ENCODE measurements at places on chromosomes 3 and 15. TPM values are rescaled to one million over a fixed set of nuclear protein-coding genes. Genes with fewer than 3 reads are reported as not detected.

The CYP11A1 gene
- 0.43 TPM for total RNA-seq

The AQP9 gene
- not detected for total RNA-seq

The SCN10A gene
- not detected for total RNA-seq

The COL6A5 gene
- 0.05 TPM for total RNA-seq

The EXD1 gene
- not detected for total RNA-seq

The CAPN3 gene
- 0.38 TPM for total RNA-seq

The ACKR4 gene
- total RNA-seq = not detected

The LYZL4 gene
- total RNA-seq = not detected

DNA sequence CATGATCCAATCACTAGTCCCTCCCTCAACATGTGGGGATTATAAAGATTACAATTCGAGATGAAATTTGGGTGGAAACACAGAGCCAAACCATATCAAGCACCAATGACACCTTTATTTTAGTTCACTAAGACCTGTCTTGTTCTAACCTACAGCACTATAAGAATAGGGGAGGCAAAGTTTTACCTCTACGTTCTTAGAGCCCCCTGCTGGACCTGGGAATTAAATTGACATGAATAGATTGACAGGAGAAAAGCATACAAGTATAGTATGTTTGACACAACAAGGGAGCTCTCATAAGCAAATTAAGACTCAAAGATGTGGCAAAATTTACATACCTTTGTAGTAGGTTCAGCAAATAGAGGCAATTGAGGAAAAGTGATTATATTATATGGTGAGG, 974.4 kb upstream of the ALCAM start:
- no peak for DNase-seq

DNA sequence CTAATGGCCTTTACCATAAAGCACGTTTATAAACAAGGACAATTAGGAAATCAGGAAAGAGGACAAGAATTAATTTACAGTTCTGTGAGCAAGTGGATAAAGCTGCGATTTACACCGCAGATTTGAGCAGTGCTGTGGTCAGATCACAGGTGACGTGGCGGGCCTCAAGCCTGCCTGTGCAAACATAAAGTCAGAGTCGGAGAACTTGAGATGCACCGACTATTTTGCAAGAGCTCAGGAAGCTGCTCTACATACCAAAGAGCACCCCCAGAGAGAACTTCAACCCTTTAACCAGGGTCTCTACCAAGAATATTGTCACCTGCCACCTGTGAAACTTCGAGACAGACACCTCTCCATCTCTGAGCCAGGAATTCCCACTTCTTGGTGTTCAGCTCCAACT, 35.7 kb downstream of the MECOM start:
- no peak for DNase-seq

- DNase-seq = peak; percentile 20
Measured at GRCh38 chr3:48215466-48215865, 7.8 kb upstream of the CAMP start.

GRCh38 chr15:99105514-99106341, 848 bp downstream of the SYNM start:
- peak; percentile 65 for DNase-seq

- DNase-seq = peak; percentile 26
Measured at GRCh38 chr3:123605789-123606234, 21.0 kb upstream of the HACD2 start.

DNA sequence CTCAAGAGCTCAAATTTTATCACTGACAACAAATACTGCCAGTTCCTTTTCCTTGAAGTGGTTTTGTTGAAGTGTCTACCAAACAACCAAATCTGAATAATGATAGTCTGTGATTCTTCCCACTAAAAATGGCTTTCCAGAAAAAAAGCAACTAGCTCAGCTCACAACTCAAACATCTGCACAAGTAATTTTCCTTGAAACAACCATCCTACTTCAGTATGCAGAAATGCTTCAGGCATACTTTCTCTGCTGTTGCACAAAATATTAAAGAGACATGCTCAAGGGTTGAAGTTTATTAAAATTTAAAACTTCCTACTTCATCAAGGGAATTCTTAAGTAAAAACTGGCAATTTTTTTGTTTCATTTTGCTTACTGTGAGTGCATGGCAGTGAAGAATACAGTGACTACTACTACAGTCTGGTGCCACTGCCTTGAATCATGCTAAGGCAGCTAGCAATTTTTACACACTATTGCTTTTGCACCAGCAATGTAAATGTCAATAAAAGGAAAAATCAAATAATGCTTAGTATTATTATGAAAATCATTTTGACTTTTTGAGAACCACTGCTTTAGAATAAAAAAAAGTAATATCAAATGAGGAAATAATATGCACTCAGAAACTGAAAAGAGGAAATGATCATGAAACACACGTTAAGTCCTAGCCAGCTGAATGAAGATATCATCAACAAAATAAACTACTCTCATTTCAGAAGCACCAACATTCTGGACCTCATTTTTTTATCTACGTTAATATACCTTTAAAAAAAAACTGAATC, 33.6 kb downstream of the VPS13C start:
- DNase-seq = no peak

- DNase-seq = peak; percentile 51
Measured at GRCh38 chr15:75058127-75058905, 34.9 kb downstream of the PPCDC start.

GRCh38 chr3:116647996-116648395, 61.6 kb upstream of the TUSC7 start:
- no peak for DNase-seq

DNA sequence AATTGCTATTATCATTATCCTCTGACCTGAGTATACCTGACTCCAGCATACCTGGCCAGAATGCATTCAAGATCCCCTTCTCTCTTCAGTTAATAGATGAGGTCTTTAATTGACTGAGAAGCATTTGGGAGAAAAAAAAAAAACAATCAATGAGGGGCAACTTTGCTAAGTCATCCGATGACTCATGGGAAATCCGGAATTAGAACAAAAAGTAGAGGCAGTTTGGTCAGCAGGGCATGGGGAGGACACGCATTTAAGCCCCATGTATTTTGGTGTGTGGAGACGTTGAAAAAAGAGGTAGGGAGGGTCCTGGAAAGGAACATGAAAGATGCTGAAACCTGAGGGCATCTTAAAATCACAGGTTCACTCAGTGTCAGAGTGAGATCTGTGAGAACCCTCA, 256.2 kb downstream of the RORA start:
- DNase-seq = peak; percentile 80

DNA sequence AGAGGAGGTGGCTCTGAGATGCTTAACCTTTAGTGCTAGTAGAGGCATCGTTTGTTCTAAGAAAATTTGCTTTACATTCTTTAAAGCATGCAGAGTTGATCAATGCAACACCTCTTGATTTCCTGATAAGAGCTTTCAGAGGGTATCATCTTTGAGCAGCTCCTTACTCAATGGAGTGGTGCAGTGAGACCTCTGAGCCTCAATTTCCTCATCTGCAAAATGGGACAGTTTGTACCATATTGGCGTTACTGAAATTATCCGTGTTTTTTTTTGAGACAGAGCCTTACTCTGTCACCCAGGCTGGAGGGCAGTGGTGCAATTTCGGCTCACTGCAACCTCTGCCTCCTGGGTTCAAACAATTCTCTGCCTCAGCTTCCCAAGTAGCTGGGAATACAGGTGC, 1.6 kb upstream of the TMEM42 start:
- DNase-seq = no peak

DNA sequence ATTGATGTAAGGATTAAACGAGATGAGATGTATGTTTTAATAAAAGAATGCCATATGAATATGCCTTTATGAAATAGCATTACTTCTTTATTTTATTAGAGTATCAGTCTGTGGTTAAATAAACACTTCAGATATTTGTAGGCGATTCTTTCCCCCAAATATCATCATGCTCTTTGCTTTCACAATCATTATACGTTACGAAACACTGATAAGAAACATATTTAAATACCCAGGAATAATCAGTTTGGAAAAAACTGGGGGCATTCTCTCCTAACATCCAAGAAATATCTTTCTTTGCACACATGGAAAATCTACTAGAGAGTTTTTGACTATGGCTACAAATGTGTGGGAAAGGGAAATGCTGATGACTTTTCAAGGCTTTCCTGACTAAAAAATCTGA, 4.4 kb upstream of the PLAAT1 start:
- peak; percentile 5 for DNase-seq

GRCh38 chr15:29859293-29859692, 37.0 kb upstream of the TJP1 start:
- DNase-seq = no peak

DNA sequence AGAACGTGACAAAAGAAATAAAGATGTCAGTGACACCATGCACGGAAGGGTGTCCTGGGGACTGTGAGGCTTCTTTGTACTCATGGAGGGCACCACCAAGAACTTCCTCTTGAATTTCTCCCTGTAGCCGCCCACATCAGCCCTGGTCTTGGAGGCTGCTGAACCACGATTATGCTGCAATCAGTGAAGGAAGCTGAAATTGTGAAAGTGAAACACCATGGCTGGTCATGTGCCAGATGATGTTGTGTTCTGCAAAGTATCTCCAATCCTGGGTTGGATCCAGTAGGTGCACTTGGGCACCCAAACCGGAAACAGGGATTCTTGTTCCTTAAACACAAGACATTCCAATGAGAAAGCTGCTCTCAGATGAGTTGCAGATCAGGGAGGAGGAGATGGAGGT, 104.4 kb upstream of the GOLGA6L6 start:
- DNase-seq = no peak

- DNase-seq = no peak
Measured at GRCh38 chr3:179731544-179731943, 78.7 kb downstream of the USP13 start.

DNA sequence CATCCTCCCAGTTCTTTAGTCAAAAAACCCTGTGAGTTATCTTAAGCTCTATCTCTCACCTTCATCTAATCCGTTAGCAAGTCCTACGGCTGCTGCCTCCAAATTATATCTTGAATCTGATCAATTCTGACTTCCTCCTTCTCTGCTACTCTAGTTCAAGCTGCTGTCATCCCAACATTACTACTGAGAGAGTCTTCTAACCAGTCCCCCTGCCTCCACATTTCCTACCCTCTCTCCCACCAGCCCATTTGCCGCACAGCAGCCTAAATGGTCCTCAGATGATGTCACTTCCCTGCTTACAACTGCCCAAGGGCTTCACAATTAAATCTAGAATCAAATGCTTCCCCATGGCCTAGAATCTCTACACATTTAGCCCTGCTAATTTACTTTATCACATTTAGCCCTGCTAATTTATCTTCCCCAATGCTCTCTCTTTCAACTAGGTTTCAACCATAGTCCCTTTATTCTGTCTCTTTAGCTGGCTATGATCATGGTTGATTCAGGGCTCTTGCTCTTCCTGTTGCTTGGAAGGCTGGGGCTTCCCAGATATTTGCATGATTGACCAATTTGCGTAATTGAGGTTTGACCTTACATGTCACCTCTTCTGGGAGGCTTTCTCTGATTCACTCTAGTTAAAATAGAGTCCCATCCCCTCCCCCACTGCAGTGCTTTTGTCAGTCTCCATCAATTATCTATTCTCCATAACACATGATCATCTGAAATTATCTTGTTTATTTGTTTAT, 11.0 kb upstream of the ARL14 start:
- DNase-seq = peak; percentile 96

DNA sequence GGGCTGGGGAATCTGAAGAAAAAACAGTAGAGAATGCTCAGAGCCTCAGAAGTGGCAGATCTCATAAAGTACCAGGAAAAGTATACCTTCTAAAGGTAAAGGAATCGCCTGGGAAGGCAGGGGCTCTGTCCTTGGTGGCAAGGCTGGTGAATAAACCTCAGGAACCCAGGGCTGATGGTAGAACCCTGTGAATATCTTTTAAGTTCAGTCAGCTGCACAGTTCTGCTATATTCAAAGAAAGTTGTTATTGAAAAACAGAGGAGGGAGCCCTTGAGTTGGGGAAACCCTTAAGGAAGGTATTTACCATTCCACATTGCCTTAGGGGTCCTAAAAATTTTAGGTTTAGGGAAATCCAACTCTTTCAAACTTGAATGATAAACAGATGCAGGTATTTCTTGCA, 31.2 kb downstream of the ZPLD1 start:
- no peak for DNase-seq

Measured in astrocyte (in vitro differentiated cells and primary cell).